Body of pancreas (tissue), 4 donors: ENCODE measurements at places on chromosomes 2 and 18.

DNA sequence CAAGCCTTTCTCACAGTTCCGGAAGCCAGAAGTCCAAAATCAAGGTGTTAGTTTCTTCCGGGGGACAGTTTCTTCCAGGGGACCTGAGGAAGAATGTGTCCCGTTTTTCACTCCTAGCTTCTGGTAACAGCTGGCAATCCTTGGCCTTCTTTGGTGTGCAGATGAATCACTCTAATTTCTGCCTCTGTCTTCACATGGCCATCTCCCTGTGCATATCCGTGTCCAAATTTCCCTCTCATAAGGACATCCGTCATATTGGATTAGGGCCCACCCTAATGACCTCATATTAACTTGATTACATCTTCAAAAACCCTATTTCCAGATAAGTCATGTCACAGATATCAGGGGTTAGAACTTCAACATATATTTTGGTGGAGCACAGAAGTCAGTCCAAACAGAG lies 141.4 kb downstream of the ZEB2 start:
- DNase-seq: no peak

GRCh38 chr2:42369532-42370229 lies 8.7 kb upstream of the COX7A2L start:
- DNase-seq: no peak

DNA sequence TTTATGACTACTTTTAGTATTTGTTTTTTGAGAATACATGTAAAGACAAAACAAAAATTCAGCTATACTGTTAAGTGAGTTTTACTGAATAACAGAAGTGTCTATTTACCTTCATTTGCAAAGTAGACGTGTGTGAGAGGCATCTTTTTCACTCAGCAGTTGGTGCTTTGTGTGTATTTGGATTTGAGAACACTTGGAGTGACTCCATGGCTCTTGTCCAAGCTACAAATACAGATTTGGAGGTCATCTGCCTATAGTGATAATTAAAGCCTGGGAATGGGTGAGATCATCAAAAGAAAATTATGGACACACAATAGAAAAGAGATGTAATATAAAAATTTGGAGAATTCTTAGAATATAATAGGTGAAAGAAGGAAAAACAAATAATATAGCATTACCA lies 6.2 kb downstream of the NAB1 start:
- DNase-seq: no peak

GRCh38 chr2:237405006-237405559 lies 8.9 kb downstream of the COL6A3 start:
- no peak for DNase-seq

DNA sequence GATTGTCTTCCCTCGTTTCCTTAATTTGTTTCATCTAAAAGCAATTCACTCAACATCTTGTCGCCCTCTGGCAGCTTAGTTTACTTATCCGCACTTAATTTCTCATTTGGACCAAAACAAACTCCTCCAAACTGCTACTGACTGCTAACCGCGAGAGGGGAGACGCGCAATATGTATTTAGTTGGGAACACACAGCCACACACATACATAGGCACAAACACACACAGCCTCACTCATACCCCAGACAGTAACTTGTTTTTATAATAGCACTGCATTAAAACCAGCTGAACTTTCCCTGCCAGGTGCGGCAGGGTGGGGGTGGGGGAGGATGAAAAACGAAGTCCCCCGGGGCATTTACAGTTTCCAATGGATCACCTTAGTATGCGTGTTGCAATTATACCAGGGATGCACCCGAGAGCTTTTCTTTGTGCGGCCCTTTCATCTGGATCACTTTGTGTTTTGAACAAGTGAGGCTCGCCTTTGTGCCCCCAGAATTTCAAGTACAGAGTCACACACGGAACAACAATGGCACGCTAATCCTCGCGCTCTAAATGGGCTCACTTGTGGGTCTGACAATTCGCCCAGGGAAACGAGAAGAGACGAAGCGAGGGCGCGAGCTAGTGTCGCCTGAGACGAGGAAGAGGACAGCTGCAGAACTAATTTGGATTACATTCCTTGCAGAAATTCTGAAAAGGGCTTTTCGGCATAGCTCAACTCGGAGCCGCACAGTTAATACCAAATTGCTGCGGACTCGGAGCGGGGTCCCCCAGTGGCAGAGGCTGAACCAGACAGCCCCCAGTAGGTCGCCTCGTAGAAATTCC lies 2.4 kb downstream of the ERBB4 start:
- DNase-seq: peak; percentile 13

DNA sequence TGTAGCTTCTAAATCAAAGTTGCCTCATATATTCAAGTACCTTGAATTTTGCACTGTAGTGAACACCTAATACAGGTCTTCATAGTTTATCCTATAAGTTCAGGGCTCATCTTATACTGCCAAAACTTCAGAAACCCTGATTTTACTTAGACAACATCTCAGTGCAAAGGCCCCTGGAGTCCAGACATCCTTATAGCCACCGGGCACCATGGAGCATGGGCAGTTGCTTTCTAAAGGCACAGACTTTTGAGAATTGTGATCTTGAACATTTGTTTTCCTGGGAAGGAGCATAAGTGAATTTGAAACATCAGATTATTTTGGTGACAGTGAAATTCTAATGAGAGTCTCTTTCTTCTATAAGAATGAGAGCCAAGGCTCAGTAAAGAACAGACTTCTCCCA lies 292.3 kb downstream of the CYRIA start:
- DNase-seq: no peak

- DNase-seq: peak; percentile 30
These were observed 67.5 kb downstream of the TANC1 start for GRCh38 chr2:159035790-159036411.

GRCh38 chr2:109582928-109583895 lies 30.6 kb downstream of the SEPTIN10 start:
- no peak for DNase-seq

GRCh38 chr2:215010390-215010789 lies 128.0 kb downstream of the ABCA12 start:
- DNase-seq: no peak

DNA sequence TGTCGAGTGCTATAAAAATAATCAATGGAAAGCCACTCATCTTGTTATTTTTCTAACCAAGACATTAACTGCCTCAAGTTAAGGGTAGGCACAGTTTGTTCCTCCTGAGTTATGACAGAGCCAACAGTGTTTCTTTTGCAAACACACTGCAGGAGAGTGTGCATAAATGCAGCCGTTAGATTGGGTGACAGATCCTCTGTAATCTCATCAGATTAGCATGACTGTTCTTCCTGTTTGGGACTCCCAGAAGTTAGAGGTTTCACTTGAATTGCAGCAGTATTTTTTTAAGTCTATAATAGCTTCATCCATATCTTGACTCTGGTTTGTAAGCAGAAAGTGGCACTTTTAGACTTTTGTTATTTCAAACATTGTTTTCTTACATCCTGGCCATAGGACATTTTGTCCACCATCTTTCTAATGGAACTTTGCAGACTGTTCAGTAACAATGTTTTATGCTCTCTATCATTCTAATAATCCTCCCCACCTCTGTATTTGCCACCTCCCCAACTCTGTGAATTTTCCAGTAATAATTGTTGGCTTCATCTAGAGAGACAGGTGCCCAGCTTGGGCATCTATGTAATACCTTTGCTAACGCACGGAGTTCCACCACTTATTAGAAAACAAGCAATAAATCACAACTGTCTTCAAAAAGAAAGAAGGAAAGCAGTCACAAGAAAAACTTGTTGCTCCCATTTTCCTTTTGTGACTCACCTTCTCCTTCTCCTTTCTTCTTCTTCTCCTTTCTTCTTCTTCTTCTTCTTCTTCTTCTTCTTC lies 560.0 kb downstream of the ADCYAP1 start:
- no peak for DNase-seq

DNA sequence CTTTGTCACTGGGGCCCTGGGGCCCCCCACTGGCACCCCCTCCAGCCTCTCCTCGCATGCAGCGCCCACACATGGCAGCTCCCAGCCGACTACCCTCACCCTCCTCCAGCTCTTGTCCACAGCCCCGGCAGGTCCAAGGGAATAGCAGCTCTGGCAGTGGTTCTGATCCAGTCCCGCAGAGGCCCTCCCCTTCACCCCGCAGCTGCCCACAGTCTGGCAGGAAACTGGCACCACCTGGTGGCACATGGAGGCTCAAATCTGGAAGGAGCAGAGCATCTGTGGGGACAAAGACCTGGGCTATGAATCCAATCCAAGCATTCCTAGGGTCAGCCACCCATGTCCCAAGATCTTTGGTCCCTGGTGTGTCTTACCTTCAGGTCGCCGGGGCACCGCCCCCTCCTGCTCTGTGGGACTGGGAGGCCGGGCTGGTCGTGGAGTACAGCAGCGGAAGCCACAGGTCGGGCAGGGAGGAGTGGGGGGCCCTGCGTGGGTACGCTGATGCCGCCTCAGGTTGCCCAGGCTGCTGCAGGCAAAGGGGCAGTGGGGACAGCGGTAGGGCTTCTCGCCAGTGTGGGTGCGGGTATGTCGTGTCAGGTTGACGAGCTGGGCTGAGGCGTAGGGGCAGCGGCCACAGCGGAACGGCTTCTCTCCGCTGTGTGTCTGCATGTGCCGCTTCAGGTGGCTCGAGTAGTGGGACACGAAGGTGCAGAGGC lies 2.3 kb downstream of the ZNF513 start:
- DNase-seq: peak; percentile 28

DNA sequence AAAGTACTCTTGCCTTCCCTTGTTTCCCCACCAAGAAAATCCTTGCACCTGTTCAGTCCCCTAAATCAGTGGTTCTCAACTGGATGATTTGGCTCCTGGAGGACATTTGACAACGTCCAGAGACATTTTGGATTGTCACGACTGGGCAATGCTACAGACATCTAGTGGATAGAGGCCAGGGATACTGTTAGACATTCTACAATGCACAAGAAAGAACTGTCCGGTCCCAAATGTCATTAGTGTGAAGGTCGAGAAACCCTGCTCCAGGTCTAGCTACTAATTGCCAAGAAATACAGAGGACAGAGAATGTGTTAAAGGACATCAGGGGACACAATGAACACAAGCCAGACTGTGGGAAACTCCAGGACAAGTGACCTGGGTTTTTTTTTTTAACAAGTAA lies 60.0 kb downstream of the LRP2 start:
- no peak for DNase-seq

- DNase-seq: no peak
These were observed 85.5 kb downstream of the MRO start for GRCh38 chr18:50734342-50734741.

DNA sequence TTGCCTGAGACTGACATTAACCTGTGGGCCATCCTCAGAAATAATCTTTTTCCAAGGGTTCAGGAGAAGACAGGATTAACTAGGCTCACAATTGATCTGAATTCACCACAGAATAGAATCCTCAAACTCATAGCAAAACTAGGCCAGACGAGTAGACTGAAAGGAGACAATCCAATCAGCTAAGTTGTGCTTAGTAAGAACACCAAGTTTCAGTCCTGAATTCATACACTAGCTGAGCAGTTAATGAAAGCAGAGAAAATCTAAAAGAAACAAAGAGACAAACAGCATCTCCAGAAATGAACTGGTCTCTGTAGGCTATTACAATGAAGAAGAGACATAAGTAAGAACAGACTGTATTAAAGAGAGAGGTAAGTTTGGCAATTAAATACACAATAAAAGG lies 89.5 kb downstream of the GORASP2 start:
- DNase-seq: no peak

GRCh38 chr2:219184121-219184520 lies 6.0 kb downstream of the RETREG2 start:
- peak; percentile 1 for DNase-seq

DNA sequence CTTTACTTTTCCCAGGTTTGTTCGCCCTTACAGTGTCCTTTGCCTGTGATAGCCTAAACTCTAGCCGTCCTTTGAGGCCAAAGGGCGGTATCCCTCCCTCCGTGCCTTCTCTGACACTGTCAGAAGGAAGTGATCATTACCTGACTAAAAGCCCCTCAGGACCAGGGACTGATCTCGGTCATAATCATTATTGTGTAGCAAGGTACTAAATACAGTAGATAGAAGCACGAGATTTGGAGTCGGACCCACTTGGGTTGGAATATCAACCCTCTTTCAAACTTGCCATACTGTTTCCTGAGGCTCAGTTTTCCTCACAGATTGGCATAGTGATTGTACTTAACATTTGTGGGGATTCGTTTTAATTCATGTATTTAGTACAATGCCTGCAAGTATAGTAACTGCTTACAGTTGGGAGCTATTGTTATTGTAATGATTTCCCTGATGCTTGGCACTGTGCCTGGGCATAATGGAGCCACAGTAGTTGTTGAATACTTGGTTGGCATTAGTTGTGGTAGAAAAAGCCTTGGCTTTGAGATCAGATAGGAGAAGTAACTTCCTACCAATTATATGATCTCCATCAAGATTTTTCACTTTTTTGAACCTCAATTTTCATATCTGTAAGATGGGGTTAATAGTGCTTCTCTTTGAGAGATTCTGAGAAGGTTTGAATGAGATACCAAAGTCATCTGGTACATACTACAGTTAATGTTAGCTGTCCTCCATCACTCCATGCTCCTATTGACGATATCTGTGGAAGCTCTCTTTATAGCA lies 836 bp downstream of the STK11IP start:
- DNase-seq: no peak

DNA sequence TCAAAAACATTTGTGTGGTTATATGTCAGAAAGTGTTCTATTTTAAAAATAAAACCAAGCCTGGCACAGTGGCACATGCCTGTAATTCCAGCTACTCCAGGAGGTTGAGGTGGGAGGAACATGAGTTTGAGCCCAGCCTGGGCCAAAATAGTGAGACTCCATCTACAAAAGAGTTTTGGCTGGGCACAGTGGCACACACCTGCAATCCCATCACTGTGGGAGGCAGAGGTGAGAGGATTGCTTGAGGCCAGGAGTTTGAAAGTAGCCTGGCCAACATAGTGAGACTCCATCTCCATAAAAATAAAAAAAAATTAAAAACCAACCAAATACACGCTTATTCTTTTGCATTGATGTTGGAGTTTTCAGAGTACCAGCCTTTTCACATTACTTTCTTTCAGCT lies 9.6 kb downstream of the ANKRD12 start:
- no peak for DNase-seq

DNA sequence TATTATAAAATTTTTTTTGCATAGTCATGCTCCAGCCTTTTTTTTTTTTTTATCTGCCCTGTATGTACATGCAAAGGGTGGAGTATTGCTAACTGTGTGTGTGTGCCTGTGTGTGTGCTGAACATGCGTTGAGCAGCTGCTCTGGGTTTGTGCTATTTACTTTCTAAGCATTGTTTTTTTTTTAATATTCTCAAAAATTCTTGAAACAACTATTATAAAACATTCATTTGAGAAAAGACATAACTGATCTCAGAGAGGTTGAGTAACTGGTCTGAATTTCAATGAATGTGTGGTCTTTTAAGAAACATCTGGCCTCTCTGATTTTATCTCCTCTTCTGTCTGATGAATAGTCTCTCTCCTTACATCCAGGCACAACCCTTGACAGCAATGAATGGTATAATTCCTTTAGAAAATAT lies 366.0 kb upstream of the SLC14A2 start:
- DNase-seq: no peak

GRCh38 chr2:12709207-12709522 lies 7.6 kb upstream of the TRIB2 start:
- DNase-seq: no peak

- no peak for DNase-seq
These were observed 10.7 kb upstream of the DSG3 start for GRCh38 chr18:31436825-31437224.

- DNase-seq: no peak
These were observed 2.9 kb downstream of the MXD1 start for GRCh38 chr2:69917852-69918251.
